ENCODE measurements at places on chromosomes 6 and 20.

GRCh38 chr6:168601111-168601510 lies 160.1 kb downstream of the SMOC2 start:
- no peak for DNase-seq

DNA sequence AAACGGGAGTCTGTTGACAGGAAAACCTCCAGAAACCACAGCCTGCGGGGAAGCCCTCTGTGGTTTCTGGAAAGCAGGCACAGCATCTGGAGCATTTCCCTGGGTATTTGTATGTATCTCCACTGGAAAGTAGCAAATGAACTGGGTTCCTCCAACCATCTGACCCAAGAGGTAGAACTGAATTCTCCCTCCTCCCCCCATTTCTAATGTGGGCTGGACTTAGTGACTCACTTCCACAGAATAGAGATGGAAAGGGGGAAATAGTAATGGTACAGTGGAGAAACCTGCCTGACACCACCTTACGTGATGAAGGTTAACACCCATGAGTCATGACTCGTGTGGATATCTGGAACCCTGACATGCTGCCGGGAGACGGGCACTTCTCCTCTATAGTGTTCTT lies 51.9 kb upstream of the XRN2 start:
- peak; percentile 18 for DNase-seq

GRCh38 chr6:16600026-16600425 lies 161.2 kb downstream of the ATXN1 start:
- no peak for DNase-seq

GRCh38 chr20:25372584-25373336 lies 17.9 kb downstream of the ABHD12 start:
- DNase-seq = no peak

DNA sequence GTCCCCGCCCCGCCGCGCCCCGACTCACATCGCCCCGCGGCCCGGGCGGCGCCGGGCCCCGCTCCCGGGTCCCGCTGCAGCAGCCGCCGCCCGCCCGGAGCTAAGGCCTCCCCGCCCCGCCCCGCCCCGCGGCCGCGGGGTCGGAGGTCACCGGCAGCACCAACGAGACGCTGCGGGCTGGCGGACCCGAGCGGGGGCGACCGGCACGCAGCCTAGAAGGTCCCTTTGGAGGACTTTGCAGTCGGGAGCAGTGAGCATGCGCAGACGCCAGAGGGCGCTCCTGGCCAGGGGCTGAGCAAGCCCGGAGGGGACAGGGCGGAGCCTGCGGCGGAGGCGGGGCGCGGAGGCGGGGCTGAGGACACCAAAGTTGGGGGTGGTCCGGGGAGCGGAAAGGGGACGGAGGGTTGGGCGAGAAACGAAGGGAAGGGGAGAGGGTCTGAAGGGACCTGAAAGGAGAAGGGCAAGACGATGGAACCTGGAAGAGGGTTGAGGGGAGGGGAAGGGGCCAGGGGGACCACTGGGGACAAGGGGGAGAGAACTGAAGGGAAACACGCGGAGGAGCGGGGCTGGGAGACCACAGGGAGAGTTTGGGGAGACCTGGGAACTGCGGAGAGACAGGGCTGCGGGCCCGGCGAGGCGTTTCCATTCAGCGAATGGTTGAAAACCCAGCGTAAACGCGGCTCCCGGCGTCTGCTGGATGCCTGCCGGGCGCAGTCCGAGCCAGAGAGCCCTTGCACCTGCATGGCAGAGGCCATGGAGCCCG lies at the start of gene FRS3:
Gene FRS3 (minus strand): TSS at position 113 of the 763 bp plus-strand sequence. CDS start 2,913 bp downstream, outside the sequence.
- peak; percentile 100 for DNase-seq

DNA sequence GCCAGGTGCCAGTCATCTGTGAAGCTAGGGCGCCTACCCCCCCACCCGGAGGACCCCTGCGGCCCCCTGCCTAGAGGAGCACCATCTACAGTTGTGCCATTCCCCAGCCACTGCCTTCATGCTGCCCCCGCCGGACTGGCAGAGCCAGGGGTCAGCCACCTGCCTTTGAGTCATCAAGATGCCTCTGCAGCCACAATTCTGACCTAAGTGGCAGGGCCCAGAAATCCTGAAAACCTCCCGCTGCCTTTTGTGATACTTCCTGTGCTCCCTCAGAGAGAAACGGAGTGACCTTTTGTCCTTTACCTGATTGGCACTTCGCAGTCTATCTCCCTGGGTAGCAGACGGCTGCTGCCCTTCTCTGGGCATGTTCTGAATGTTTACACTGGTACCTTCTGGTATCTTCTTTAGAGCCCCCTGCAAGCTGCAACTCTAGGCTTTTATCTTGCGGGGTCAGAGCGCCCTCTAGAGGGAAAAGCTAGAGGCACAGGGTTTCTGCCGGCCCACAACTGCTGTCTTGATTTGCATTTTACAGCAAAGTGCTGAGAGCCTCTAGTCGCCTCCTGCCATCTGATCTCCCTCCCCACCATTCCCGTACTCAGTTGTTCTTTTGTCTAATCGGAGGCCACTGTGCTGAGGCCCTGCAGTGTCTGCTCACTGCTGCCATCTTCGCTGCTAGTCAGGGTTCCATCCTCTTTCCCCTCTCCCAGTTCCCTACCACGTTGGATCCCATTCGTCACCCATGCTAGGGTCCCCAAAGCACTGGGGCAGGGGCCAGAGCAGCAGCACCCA lies 26.9 kb downstream of the SPATA2 start:
- DNase-seq = peak; percentile 62

DNA sequence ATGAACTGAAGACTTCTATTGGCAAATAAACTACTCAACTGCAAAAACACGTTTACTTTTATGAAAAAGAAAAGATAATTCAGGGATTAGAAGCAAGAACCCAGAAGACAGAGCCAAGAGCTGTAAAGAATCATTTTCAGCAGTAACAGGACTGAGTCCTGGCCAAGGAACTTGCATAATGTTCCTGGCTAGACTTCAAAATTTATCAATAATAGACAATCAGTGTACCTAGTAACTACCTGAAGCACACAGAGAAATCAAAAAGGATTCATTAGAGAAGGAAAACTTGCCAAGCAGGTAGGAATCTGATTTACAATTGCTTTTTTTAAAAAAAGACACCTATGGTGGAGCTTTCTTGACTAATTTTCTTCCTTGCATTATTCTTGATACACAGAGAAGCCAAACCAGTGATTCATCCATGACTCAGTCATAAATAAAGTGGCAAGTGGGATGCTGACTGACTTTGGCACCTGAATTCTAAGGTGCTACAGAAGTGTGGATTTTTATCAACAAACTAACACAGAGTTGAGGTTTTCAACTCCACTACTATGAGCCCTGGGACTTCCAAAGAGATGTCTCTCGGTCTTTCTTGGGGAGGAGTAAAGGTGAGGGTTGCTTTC lies 281.3 kb downstream of the BMP7 start:
- no peak for DNase-seq

DNA sequence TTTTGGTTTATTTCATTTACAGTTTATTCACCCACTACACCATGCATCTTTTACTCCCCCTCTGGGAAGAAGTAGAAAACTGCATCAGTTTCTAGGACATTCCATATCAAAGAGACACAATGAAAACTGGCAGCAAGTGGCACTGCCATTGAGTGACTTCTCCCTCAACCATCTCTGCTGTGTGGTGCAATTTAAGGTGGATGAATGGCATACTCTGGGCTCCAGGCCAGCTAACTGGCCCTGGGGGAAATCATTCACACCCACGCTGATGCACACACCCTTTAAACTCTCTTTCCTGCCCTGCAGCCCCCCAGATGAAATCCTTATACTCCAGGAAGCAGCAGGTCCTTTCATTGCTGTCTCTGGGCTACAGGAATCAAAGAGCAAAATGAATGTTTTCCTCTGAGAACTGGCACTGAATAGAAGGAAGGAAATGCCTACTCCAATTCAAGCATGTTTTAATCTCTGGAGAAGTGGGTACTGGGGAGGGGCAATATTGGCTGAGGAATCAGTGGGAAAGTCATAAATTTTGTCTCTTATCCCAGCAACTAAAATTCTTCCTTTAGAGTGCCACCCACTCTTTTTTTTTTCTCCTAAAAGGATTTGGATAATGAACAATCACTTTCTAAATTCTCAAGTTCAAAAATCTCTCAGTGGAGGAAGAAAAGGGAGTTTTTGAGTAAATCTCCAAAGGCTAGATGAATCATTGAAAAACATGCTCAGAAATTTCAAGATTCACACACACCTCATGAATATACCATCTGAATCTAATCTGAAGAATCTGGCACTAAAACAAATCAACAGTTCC lies 16.9 kb upstream of the RFPL4B start:
- no peak for DNase-seq

DNA sequence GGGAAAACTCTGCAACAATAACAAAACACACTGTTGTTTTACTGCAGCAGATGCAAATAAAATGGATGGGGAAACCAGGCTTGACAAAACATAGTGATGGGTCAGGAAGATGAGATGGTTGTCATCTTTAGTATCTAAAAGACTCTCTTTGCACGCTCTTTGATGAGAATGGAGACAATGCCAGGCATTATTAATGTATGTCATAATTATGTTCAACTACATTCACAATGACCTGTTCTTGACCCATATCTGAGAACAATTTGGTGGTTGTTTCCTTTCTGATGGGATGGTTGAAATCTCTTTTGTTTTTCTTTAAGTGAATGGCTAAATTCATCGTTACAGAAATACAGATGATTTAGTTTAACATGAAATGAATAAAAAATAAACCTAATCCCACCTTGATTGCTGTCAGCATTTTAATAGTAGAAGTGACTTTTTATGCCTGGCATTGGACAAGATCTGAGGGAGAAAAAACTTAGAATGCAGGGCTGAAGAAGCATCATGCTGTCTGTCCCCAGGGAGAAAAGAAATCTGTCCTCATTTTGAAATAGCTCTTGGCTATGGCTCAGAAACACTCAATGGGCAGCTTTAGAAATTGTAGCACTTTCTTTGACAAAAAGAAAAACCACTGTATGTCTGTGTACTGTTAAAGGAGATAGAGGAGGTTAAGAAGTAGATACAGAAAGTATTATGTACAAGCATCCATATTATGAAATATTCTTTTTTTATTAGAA lies 12.4 kb upstream of the GRIK2 start:
- no peak for DNase-seq

GRCh38 chr20:35207950-35208611 lies 18.4 kb upstream of the MMP24 start:
- DNase-seq = peak; percentile 83

DNA sequence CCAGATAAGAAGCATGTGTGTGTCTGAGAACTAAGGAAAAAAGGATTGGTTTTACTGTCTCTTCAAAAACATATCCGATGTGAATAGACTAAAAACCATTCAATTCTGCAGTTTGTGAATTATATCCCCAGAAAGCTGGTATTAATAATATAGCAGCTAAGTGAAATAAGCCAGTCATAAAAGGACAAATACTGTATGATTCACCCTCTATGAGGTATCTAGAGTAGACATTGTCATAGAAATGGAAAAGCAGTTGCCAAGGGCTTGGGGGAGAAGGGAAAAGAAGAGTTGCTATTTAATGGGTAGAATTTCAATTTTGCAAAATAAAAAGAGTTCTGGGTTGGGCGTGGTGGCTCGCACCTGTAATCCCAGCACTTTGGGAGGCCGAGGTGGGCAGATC lies 137.5 kb downstream of the ATXN1 start:
- no peak for DNase-seq

DNA sequence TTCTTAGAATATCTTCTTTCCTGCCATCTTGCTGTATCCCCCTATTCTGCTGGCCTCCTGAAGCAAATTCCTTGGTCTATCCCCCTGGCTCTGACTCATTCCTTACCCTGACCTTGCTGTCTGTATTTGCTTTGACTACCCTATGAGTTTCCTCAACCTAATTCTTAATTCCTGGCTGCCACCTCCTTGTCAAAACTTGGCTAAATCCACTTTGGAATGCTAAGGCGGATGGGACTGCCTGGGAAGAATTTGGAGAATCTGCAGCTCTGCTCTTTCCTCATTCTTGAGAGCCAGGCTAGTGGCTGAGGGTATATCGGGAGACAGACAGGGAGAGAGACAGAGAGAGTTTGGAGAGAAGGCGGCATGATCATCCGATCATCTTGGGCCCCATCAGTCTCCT lies 24.4 kb downstream of the CAP2 start:
- DNase-seq = no peak

DNA sequence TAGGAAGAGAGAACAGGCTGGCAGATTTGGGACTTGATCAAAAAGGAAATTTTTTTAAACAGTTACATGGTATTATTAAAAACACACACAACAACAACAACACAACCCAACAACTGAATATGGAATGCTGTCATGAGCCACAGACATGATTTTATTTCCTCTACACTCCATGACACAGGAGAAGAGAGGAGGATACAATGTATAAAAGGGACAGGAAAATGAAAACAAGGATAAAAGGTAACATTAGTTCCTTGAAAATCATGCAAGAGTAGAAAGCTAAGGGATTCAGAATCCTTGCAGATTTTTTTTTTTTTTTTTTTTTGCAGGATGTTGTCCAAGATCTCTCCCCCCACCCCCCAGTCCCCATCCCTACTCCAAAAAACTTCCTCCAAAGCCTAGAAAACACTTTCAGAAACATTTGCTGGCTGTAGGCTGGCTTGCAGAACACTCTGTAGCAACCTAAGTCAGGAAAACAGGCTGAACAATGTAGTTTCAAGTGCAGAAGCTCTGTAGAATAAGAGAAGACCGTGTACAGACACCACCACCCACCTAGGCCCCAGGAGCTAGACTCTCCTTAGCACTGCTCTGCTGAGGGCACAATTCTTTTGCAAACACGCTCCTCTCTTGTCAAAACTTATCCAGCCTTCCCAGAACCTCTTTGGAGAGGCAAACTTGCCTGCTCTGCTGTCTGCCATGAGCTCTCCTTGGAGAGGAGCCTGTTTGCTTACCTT lies 845 bp downstream of the ZMYND8 start:
- DNase-seq = peak; percentile 11

- no peak for DNase-seq
Observed at GRCh38 chr20:15702161-15702560, 871.1 kb downstream of the KIF16B start.

DNA sequence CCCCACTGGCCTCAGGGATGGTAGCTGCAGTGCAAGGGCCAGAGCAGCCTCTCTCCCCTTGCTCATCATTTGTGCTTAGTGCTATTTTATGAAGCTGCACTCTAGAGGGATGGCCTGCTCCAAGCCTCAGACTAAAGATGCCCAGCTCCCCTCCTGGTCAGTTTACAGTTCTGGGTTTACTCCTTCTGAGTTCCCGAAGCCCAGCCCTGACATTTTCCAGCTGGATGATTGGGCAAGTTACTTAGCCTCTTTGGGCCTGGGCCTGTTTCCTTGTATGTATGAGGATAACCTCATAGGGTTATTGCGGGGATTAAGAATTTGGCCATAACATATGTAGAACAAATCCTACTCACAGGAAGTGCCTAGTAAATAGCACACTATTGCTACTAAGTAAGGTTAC lies 31.8 kb upstream of the EMILIN3 start:
- no peak for DNase-seq

DNA sequence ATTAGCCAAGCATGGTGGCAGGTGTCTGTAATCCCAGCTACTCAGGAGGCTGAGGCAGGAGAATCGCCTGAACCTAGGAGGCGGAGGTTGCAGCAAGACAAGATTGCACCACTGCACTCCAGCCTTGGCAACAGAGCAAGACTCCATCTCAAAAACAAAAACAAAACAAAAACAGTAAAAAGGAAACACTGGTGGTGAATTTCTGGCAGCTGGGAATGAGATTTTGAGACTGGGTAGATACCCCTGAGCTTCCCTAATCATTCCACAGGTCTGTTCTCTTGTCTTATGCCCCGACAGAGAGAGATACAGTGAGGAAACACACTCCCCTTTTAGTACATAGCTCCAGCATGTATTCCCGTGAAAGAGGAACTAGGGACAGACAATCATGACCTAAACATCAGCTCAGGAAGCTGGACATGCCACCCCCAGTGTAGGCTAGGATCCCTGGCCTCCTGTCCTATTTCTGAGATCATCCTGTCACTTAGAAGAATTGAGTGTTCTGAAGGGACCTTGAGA lies 9.6 kb downstream of the MAN1A1 start:
- no peak for DNase-seq
